Aortic smooth muscle cell (primary cell): ENCODE measurements at places on chromosomes 1 and 21. TPM values are rescaled to one million over a fixed set of nuclear protein-coding genes. Genes with fewer than 3 reads are reported as not detected.

The SPRR2G gene
- total RNA-seq = not detected in 2 replicates

The IVL gene
- total RNA-seq = not detected in 2 replicates

The SCCPDH gene
- total RNA-seq = 34.4 and 40.0 TPM in 2 replicates

The TNFRSF18 gene
- total RNA-seq = not detected in 2 replicates

The INSRR gene
- under 0.01 TPM in 1 of 2 replicates, not detected in the other for total RNA-seq

The DCDC2B gene
- total RNA-seq = not detected in 2 replicates

The RNF186 gene
- total RNA-seq = not detected in 2 replicates

The LCE2A gene
- not detected in 2 replicates for total RNA-seq

The CD48 gene
- not detected in 2 replicates for total RNA-seq

The ITLN1 gene
- not detected in 2 replicates for total RNA-seq

The CAPZA1 gene
- 286 and 314 TPM in 2 replicates for total RNA-seq

The ADGRL2 gene
- total RNA-seq = 93.4 and 95.4 TPM in 2 replicates

The TDRD10 gene
- total RNA-seq = under 0.01 and 0.06 TPM in 2 replicates

The CAPN2 gene
- 493 and 496 TPM in 2 replicates for total RNA-seq

The MSH4 gene
- total RNA-seq = 0.06 and 0.13 TPM in 2 replicates

The NOL9 gene
- 15.3 and 17.0 TPM in 2 replicates for total RNA-seq

The CD53 gene
- not detected in 2 replicates for total RNA-seq

The PCBP3 gene
- total RNA-seq = 0.06 and 0.13 TPM in 2 replicates

The OPTC gene
- total RNA-seq = not detected in 2 replicates

The RPAP2 gene
- 3.8 and 9.0 TPM in 2 replicates for total RNA-seq

The PLA2G2D gene
- not detected in 2 replicates for total RNA-seq

The KRTAP13-2 gene
- not detected in 2 replicates for total RNA-seq

The FCRL6 gene
- not detected in 2 replicates for total RNA-seq

The APOBEC4 gene
- 0.06 TPM in 1 of 2 replicates, not detected in the other for total RNA-seq

The KCNJ10 gene
- total RNA-seq = not detected in 2 replicates

The CSDE1 gene
- total RNA-seq = 967 TPM in 2 replicates

The SPRR5 gene
- not detected in 2 replicates for total RNA-seq

The RER1 gene
- 94.7 and 122 TPM in 2 replicates for total RNA-seq

The COL8A2 gene
- 5.7 and 5.9 TPM in 2 replicates for total RNA-seq

The PRKAA2 gene
- 6.3 and 7.3 TPM in 2 replicates for total RNA-seq

The SRGAP2 gene
- 44.3 and 64.8 TPM in 2 replicates for total RNA-seq

The FMO1 gene
- 0.12 TPM in 1 of 2 replicates, not detected in the other for total RNA-seq

The MAN1A2 gene
- 58.2 and 74.9 TPM in 2 replicates for total RNA-seq

The TMEM269 gene
- 0.12 TPM in 1 of 2 replicates, not detected in the other for total RNA-seq

The FOXO6 gene
- 0.06 and 0.13 TPM in 2 replicates for total RNA-seq
